ENCODE measurements at places on chromosomes 13 and 19.
A peak's percentile ranks its signal among the peaks of the same experiment; 100 is the strongest.

GRCh38 chr19:51501594-51502263 lies at the start of gene SIGLEC12:
Gene SIGLEC12 (minus strand): TSS chr19:51501800. CDS start chr19:51501733, 67 bp downstream.
- no peak for DNase-seq

- no peak for DNase-seq
These were observed 14.8 kb upstream of the FCER2 start for GRCh38 chr19:7716762-7717161.

GRCh38 chr19:35644987-35645679 lies 3.0 kb upstream of the COX6B1 start:
- peak; percentile 87 for DNase-seq

DNA sequence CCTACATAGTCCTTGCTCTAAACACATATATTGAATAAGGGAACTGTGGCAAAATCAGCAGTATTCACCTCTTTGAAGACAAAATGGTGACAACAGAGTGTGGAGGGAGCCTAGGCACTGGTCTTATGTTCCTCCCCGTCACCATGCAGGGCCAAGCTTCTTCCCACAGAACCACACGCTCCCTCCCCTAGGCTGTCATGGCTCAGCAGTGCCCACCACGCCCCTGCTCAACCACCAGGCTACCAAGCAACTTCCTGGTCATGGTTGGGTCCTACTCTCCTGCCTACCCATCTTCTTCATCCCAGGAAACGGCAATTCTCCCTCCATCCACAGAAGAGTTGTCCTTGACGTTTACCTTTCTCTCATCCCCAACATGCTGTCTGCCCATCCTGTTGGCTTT lies 126.1 kb downstream of the CRYL1 start:
- no peak for DNase-seq

DNA sequence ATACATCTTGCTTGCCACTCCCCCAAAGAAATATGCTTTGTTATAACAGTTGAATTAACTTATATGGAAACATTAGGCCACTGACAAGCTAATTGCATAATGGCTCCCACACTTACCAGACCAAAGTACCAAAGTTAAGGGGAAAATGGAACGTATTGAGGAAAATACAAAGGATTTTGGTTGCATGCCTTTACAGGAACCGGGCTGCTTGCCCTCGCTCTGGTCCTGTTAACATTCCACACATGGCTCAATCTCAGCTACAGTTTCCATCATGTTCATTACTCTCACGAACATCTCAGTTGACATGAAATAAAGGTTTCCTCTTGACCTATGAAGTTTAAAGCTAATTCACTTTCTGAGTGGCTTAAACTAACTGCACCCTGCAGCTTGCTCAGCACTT lies 220.7 kb upstream of the RXFP2 start:
- no peak for DNase-seq

- no peak for DNase-seq
These were observed 622.4 kb downstream of the DCT start for GRCh38 chr13:93857126-93857525.

DNA sequence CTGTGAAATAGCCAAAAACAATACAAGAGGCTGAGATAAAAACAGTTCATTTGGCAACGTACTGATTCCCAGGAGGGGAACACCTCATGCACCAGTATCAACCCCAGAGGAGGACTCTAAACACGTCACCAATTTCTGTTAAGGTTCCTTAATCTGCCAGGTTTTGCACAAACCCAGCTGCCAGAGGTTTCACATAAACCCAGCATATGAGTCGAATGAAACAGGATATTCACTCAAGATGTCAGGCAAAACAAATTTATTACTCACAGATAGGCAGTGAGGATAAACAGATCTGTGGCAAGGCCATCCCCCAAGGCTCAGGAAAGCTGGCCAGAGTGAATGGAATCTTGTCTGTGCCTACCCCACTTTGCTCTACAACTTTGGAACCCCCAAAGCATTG lies 210.9 kb downstream of the GPC5 start:
- no peak for DNase-seq

GRCh38 chr13:19791953-19792537 lies 9.3 kb upstream of the PSPC1 start:
- DNase-seq, result no peak

DNA sequence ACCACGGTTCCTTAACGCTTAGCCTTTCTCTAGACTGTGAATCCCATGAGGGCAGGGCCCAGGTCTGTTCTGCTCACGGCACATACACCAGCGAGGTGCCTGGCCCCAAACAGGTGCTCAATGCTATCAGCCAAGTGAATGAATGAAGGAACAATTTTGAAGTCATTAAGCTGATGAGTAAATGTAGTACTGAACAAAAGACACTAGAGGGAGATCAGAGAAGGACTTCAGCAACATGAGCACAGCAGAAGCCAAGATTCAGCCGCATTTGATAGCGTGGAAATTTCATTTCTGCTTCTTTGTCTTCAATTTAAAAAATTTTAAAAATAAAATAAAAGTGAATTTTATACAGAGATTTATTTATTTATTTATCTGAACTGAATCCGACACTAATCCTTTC lies 20.1 kb upstream of the MYO16 start:
- peak; percentile 5 for DNase-seq

GRCh38 chr13:112198396-112199010 lies 131.6 kb downstream of the SOX1 start:
- DNase-seq, result no peak

Data from HuH-7 (cell line).